ENCODE measurements at places on chromosomes 16 and 17. TPM values are rescaled to one million over a fixed set of nuclear protein-coding genes. Genes with fewer than 3 reads are reported as not detected.

- DNase-seq = peak; percentile 63
- peak overlapping the region; percentile 95 for H3K27ac ChIP-seq
- no peaks in the 10 kb centered on the region for H3K27me3 ChIP-seq
- H3K36me3 ChIP-seq = no peaks in the 10 kb centered on the region
- peak overlapping the region; percentile 83 for H3K4me3 ChIP-seq
These were observed 684 bp downstream of the YPEL2 start for GRCh38 chr17:59331929-59332748.

- H3K36me3 ChIP-seq = no peaks in the 10 kb centered on the region
- H3K27ac ChIP-seq = no peak overlapping the region
- no peaks in the 10 kb centered on the region for H3K27me3 ChIP-seq
- no peak for DNase-seq
- H3K4me1 ChIP-seq = no peaks in the 10 kb centered on the region
These were observed 26.7 kb downstream of the FA2H start for GRCh38 chr16:74747716-74748615.

- DNase-seq = no peak
- no peaks in the 10 kb centered on the region for H3K4me1 ChIP-seq
- H3K36me3 ChIP-seq = no peaks in the 10 kb centered on the region
- H3K27me3 ChIP-seq = no peaks in the 10 kb centered on the region
- H3K4me3 ChIP-seq = no peak overlapping the region
These were observed 863.2 kb upstream of the GOT2 start for GRCh38 chr16:59597269-59597668.

DNA sequence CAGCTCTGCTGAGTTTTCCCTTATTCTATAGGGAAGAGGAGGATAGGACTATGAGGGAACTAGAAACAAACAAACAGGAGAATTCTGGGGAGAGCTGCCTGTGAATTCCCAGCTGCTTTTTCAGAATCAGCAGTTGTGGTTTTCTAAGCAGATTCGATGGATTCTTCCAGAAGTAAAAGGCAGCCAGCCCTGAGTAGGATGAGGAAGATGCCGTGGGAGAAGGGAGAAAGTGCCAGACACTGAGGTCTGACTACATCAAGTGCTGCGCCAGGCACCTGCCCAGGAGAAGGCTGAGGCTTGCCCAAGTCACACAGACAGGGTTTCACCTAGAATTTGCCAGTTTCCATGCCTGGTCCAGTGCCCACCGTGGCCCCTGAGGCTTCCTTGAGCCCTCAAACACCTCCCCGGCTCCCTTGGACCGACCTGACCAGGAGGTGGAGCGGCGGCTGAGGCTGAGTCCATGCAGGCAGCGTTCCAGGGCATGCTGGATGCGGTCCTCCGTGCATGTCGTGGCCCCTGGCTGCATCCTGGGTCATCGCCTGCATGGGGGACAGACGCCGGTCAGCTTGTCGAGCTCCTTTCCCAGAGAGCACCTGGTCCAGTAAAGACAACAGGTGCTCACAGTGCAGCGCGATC is 43.6 kb upstream of the PIK3R6 start:
- H3K27ac ChIP-seq = no peak overlapping the region
- no peaks in the 10 kb centered on the region for H3K36me3 ChIP-seq
- H3K27me3 ChIP-seq = no peaks in the 10 kb centered on the region
- DNase-seq = no peak
- H3K4me1 ChIP-seq = no peaks in the 10 kb centered on the region
- no peak overlapping the region for H3K4me3 ChIP-seq

Gene HBZ
- total RNA-seq = 1.4 TPM

Gene KRT38
- not detected for total RNA-seq

Gene SHCBP1
- total RNA-seq = 25.1 TPM

Gene ZFP3
- 6.2 TPM for total RNA-seq

Gene CD300LF
- 1.1 TPM for total RNA-seq
